Lower leg skin (tissue), 4 donors: ENCODE measurements at places on chromosomes 7 and 10.

DNA sequence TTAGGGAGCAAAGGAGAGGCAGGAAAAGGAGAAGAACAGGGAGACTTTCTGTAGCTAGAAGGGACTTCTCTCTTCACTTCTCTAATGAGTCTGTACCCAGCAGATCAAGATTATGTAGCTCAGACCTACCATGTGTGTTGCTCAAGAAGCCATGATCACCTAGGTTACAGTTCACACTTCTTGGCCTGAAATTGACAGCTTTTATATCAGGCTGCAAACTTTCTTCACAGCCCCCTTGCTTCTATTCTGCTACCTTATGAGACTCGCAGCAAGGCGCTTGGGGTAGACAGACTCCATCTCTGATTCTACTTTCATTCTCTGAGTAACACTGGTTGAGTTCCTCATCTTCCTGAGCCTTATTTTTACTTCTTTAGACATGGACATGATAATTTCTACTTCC lies 19.6 kb upstream of the GIMAP2 start:
- no peak for DNase-seq

GRCh38 chr7:65953890-65954450 lies 28.0 kb downstream of the GUSB start:
- no peak for DNase-seq

- DNase-seq: no peak
Observed at GRCh38 chr10:59047180-59047579, 129.3 kb upstream of the PHYHIPL start.

DNA sequence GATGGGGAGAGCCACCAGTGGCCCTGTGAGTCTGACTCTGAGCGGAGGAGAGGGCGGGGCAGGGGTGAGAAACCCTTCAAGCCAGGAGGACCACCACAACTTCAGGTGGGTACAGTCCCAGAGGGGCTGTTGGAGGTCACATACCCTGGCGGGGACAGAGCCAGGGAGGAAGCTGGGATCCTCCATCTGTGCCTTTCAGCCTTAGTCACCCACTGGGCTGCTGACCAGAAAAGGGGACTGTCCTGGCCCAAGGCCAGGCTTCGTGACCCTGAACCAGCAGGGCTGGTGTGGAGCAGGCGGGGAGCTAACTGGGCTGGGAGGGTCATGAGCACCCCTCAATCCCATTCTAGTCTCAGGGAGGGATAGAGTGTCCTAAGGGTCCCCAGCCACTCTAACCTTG lies 1.5 kb upstream of the CALHM3 start:
- no peak for DNase-seq

GRCh38 chr7:106538638-106539037 lies 122.3 kb downstream of the CCDC71L start:
- DNase-seq: no peak

DNA sequence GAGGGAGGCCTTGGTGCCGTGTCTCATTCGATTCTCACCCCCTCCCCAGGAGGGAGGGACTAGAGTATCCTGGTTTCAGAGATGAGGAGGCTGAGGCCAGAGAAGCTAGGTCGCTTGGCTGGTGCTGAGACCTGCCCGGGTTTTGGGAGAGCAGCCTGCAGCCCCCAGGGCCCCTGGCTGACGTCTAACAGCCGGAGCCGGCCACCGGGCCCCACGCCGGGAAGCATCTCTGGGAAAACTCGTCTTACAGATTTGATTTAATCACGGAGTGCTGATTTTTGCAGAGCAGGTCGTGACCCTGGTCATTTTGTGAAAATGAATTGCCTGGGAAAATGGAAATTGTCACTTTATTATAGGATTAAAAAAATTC lies 97.5 kb downstream of the MICALL2 start:
- no peak for DNase-seq

GRCh38 chr7:5510426-5511045 lies 86.9 kb upstream of the TNRC18 start:
- DNase-seq: no peak
